COR-L47 (cell line): ENCODE measurements at places on chromosomes 1 and 21.
A peak's percentile ranks its signal among the peaks of the same experiment; 100 is the strongest.

- DNase-seq, result no peak
These were observed 108.9 kb downstream of the LBR start for GRCh38 chr1:225318706-225319575.

GRCh38 chr1:201903135-201903534, 14.4 kb downstream of the SHISA4 start:
- DNase-seq, result no peak

DNA sequence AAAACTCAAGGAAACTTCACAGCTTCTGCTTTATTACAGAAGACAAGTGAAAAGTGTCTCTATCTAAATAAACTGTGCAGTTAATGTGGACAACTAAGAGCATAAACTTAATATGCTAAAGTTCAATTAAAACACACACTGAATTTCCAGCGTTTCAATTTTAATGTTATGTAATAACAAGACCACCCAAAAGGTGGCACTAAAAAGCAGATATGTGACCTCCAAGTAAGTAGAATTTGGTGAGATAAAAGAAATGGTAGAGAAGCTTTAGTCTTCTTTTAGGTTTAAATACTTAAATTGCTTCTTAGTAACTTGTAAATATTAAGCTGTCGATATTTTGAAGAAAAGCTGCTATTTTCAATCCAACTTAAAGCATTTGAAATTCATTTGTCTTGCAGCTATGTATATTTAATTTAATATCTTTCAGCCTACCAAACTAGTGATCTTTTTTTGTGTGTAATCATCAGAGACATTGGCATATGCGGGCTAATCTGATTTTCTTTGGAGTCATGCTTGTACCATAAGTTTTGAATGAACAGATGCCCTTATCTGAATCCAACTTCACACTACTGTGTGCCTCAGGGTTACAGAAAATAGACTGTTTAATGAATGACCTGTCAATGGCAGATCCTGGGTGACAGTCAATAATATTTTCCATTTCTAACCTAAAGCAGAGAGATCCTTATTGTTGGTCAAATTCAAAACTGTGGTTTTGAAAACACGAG, 36.5 kb upstream of the ADAMTS1 start:
- DNase-seq, result peak; percentile 25

- no peak for DNase-seq
These were observed 76.4 kb downstream of the SNRPE start for GRCh38 chr1:203937678-203938330.

GRCh38 chr1:210298296-210298695, 30.4 kb upstream of the HHAT start:
- DNase-seq, result no peak

- no peak for DNase-seq
These were observed 55.8 kb downstream of the DOP1B start for GRCh38 chr21:36212513-36212780.

DNA sequence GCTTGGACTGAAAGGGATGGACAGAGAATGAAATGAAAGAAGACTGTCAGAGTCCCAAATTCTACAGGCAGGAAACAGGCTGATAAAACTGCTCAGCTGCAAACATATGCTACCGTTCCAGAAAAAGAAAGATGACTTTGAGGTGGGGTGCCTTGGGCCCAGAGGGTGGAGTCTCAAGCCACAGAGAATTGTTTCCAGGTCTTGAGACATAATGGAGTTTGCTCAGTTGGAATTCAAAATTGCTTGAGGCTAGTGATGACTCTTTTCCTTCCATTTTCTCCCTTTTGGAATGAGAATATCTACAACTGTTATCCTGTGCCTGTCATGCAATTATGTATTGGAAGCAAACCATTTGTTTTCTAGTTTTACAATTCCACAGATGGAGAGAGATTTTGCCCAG, 23.6 kb upstream of the PSEN2 start:
- no peak for DNase-seq

DNA sequence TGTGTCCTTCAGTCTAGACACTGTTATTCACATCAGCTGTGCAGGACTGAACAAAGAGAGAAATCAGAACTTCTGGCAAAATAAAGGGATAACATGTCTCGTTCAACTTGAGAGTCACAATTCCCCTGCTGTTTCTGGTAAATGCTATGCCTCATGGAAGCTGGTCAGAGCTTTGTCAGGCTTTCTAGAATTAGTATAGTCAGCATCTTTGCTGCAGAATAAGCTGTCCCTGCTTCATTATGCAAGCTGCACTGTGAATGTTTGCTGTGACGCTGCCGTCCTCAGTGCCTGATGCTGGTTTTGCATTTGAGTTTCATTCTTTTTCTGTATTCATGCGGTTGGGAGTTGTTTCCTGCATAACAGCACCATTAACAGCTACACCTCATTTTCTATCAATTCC, 96.4 kb upstream of the KCNJ6 start:
- no peak for DNase-seq

DNA sequence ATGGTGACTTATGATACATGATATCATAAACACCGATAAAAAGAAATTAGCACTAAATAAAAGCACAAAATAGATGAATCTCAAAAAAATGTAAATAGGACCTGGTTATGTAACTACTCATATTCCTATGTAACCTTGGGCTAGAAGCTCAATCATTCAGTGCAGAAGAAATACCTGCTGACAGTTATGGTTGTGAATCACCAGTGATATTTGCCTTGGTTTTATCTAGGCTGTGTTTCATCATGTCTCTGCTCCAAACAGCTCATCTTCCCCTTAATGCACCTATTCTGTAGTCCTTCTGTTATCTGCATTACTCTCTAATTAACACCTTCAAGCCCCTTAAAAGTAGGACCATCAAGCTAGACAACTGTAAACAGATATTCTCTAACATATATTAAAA, 16.3 kb upstream of the PIGC start:
- DNase-seq, result no peak

GRCh38 chr1:235649368-235650163, at the start of gene GNG4:
Gene GNG4 (minus strand): TSS chr1:235649784. CDS start chr1:235583838, 65,946 bp downstream.
- DNase-seq, result peak; percentile 64

GRCh38 chr1:236099355-236099974, 34.6 kb upstream of the NID1 start:
- no peak for DNase-seq

GRCh38 chr1:19157653-19158052, 52.4 kb downstream of the UBR4 start:
- DNase-seq, result no peak

- no peak for DNase-seq
These were observed 6.9 kb upstream of the LRP8 start for GRCh38 chr1:53334781-53335180.

DNA sequence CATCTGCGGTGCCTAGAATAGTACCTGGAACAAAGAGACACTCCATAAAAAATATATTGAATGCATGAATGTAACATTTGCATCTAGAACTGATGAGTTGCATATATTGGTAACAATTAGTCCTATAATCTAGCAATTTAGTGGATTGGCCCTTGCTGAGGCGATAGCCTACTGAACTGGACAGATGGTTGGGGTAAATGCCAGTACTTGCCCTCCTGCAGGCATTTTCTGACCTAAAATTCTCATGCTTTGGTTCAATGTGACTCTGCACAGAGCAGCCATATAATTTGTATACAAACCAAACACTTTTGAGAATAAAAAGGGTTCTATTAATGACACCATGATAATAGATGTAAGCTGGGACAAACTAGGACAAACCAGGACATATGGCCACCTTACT, 313.6 kb downstream of the OLFM3 start:
- DNase-seq, result no peak

GRCh38 chr1:20696397-20697333, 21.1 kb downstream of the KIF17 start:
- peak; percentile 93 for DNase-seq

- no peak for DNase-seq
These were observed 2.9 kb downstream of the RIPK4 start for GRCh38 chr21:41763996-41764395.

GRCh38 chr1:176987016-176987415, 177.5 kb downstream of the ASTN1 start:
- DNase-seq, result no peak

- no peak for DNase-seq
These were observed 172.6 kb downstream of the CHRM3 start for GRCh38 chr1:239558991-239559390.

- DNase-seq, result no peak
These were observed 258.1 kb upstream of the C1orf87 start for GRCh38 chr1:60331647-60332046.
